ENCODE measurements at places on chromosomes 3 and 15.

- no peak for DNase-seq
Measured at GRCh38 chr3:16978234-16978920, 93.6 kb downstream of the PLCL2 start.

DNA sequence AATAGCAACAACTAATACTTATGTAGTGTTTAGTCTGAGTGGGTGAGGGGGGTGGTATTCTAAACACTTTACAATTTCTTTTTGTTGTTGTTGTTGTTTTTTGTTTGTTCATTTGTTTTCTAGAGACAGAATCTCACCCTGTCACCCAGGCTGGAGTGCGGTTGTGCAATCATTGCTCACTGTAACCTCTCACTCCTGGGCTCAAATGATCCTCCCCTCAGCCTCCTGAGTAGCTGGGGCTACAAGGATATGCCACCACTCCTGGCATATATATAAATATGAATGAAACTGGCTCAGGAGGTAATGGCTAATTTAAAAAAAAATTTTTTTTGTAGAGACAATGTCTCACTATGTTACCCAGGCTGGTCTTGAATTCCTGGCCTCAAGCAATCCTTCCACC, 19.1 kb downstream of the SPSB4 start:
- no peak for DNase-seq

- no peak for DNase-seq
Measured at GRCh38 chr3:115248274-115248673, 101.2 kb upstream of the ZBTB20 start.

DNA sequence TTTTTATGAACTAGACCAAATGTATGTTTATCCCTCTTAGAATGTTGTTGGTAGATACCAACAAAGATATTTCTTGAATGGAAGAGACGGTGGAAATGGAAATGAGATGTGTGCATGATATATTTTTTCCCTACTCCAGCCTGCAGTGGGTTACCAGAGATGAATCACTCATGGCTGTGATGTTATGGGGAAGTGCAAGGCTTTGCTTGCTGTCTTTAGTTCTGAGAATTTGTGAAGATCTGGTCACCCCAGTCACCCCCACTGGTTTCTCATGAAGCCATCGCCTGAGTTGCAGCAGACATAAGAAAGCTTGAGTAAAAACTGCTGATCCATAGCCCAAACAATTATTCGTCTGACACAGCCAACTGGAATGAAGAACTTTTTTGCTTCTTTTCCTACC, 78.1 kb upstream of the EOMES start:
- no peak for DNase-seq

DNA sequence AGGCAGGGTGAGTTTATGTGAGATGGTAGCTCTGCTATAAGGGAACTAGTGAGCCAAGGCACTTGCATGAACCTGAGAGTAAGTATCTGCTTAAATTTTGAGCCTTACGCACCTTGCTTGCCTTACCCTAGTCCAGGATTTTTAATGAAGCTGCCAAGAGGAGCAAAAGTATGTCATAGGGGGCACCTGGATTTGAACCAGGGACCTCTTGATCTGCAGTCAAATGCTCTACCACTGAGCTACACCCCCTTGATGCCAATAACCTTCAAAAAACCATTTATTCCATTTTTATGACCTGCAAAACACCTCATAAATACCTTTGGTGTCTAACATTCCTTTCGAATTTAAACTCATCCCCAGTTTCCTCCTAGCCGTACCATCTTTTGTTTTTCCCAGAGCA, 88.3 kb upstream of the ACP3 start:
- DNase-seq, result no peak

Data from stimulated activated CD4-positive, alpha-beta T cell treated with anti-CD3 and anti-CD28 coated beads, Interleukin-1b, Interleukin-23, amount 100 ng/mL, for 24 hours (primary cell).